Activated gamma-delta T cell treated with Interleukin-2 at 50 U/mL for 16 hours (primary cell): ENCODE measurements at places on chromosomes 1 and 21.

- no peak for DNase-seq
These were observed 76.9 kb downstream of the ERICH3 start for GRCh38 chr1:74596717-74597116.

DNA sequence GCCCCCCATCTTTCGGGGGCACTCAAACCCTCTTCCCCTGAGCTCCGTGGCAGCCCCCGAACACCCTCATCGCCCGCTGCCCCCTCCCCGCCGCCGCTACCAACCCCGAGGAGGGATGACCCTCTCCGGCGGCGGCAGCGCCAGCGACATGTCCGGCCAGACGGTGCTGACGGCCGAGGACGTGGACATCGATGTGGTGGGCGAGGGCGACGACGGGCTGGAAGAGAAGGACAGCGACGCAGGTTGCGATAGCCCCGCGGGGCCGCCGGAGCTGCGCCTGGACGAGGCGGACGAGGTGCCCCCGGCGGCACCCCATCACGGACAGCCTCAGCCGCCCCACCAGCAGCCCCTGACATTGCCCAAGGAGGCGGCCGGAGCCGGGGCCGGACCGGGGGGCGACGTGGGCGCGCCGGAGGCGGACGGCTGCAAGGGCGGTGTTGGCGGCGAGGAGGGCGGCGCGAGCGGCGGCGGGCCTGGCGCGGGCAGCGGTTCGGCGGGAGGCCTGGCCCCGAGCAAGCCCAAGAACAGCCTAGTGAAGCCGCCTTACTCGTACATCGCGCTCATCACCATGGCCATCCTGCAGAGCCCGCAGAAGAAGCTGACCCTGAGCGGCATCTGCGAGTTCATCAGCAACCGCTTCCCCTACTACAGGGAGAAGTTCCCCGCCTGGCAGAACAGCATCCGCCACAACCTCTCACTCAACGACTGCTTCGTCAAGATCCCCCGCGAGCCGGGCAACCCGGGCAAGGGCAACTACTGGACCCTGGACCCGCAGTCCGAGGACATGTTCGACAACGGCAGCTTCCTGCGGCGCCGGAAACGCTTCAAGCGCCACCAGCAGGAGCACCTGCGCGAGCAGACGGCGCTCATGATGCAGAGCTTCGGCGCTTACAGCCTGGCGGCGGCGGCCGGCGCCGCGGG lies 837 bp downstream of the FOXD3 start:
- peak; percentile 29 for DNase-seq

- no peak for DNase-seq
These were observed 369.1 kb downstream of the PTBP2 start for GRCh38 chr1:97090725-97091124.

- no peak for DNase-seq
These were observed 60.3 kb downstream of the FH start for GRCh38 chr1:241459186-241459802.

DNA sequence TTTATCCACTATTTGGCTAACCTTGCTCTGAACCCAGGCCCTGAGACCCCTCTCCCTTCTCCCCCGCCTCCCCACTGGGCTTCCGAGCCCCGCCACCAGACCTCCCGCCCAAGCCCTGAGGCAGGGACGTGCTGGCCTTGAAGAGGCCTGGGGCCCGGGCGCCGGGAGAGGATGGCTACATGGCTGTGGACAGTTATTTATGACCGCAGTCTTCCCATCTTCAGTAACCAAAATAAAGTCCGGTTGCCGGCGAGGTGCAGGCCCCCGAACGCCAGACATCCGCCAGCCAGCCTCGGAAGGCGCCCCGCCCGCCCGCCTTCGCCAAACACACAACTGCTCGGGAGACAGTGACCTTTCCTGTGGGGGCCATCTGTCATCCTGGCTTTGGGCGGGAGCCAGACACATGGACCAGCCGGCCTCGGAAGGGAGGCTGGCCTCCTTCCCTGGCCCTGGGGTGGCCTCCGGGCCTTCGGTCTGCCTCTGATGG lies 69.0 kb downstream of the DHRS3 start:
- DNase-seq, result no peak

GRCh38 chr1:205669341-205670149 lies 10.8 kb downstream of the SLC45A3 start:
- no peak for DNase-seq

DNA sequence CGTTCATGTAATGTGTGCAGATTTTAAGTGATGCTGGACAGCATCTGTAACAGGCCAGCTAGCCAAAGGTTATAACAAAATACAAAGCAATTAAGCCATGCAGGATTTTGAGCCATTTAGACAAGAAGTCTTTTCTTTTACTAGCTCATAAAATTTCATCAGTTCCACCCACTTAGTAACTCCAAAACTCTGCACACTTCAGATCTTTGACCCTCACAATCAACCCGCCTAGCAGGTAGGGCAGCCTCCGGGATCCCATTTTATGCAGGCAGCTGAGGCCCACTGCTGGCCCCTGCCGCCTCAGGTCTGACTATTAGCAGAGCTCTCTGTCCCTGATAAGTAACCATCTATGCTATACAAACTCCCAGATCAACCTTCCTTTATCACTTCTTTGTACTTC lies 9.2 kb downstream of the LBR start:
- DNase-seq, result no peak

- DNase-seq, result no peak
These were observed 56.6 kb upstream of the EDN2 start for GRCh38 chr1:41540886-41541591.

DNA sequence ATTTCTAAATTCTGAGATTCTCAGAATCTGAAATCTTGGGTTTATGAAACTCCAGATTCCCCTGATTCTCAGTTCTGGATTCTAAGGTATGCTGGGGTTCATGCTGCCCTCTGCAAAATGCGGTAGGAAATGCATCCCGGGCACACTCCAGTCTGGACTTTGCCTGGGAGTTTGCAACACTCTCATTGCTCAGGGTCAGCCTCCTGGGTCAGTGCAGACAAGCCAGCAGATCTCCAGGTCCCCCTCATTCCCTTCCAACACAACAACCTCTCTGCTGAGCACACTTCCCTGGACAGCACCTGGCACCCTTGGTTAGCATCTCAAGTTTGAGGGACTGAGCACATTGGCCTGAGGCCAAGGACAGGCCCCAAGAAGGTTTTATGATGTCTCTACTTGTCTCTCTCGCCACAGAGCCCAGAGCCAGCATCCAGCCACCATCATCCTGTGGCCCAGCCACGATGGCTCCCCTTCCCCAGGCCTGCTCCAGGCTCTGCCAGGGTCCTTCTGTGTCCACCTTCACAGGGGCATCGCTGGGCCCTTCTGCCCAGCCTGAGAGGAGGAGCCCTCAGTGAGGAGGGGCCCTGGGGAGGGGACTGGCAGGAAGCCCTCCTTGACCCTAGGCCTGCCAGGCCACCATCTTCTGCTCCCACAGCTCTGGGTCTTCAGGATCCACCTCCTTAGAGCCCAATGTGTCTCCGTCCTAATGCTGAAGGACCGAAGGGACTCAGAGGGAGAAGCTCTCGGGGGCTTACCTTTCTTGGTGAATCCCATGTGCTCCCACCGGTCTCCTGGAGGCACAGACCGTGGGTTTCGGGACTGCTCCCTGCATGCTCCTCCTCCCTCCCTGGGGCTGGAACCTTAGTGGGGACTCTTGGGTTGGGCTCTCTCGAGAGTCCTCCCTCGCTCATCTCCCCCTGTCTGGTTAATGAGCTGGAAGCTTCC lies 550.7 kb downstream of the PTPRU start:
- DNase-seq, result no peak
